ENCODE measurements at places on chromosomes 7 and 10.
A peak's percentile ranks its signal among the peaks of the same experiment; 100 is the strongest.

GRCh38 chr10:21503542-21503941 is 21.9 kb downstream of the SKIDA1 start:
- no peak overlapping the region for H3K4me3 ChIP-seq
- H3K27ac ChIP-seq = no peak overlapping the region

- H3K27ac ChIP-seq = no peak overlapping the region
- no peaks in the 10 kb centered on the region for H3K4me1 ChIP-seq
- H3K4me3 ChIP-seq = no peak overlapping the region
- no peaks in the 10 kb centered on the region for H3K36me3 ChIP-seq
Observed at GRCh38 chr10:90167174-90168064, 466.0 kb downstream of the KIF20B start.

DNA sequence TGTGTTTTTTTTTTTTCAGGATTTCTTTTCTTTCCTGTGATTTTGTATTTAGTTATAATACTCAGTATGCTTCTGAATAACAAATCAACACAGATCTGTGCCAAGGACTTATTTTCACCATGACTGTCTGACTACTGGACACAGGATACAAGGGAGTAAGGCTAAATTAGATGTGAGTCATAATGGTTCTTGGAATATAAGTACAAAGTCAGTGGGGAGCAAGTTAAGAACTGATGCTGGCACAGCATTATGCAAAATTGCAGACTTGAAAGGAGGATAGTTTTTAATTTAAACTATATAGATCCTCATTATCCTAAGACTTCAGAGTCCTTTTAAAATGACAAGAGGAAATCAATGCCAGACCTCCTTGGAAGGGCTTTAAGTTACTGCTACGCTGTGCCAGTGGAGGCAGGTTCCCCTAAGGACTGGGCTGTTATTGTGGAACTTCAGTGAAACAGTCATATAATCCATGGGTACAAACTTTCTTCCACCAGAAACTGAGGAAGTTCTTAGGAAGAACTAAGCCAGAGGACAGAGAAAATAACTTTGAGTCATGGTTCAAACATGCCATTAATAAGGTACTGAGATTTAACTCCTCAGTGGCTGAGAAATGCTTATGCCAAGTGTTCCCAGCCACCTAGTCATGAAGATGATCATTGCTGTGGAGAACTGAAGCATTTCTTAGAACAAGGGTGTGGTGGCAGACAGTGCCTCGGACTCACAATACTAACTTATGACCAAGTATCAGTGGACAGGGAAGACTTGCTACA is 531.2 kb downstream of the HTR7 start:
- DNase-seq = no peak
- no peaks in the 10 kb centered on the region for H3K4me1 ChIP-seq
- no peak overlapping the region for H3K4me3 ChIP-seq
- no peak overlapping the region for H3K27ac ChIP-seq
- H3K27me3 ChIP-seq = peaks cover 1% of the 10 kb centered on the region

- no peak overlapping the region for H3K27ac ChIP-seq
- H3K4me1 ChIP-seq = peaks cover 4% of the 10 kb centered on the region
- DNase-seq = no peak
- H3K36me3 ChIP-seq = no peaks in the 10 kb centered on the region
Observed at GRCh38 chr10:29039677-29040189, 249.1 kb upstream of the LYZL1 start.

- no peak overlapping the region for H3K27ac ChIP-seq
- no peak for DNase-seq
- no peaks in the 10 kb centered on the region for H3K4me1 ChIP-seq
- H3K27me3 ChIP-seq = peaks cover 9% of the 10 kb centered on the region
Observed at GRCh38 chr7:94888551-94888950, 18.8 kb upstream of the PPP1R9A start.

DNA sequence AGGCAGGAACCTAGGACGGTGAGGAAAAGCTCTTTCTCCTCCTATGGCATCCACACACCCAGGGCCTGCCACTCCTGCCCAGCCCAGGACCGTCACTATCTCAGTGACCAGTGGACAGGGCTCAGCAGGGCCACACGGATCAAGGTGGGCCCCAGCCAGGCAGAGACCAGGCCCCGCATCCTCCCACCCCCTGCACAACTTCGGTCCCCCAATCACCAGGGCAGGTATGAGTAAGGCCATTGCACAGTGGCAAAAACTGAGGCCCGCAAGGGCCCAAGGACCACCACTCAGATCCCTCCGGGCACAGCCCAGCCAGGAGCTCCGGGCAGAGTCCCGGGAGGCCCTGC is 30.3 kb downstream of the OAT start:
- no peaks in the 10 kb centered on the region for H3K36me3 ChIP-seq
- no peak overlapping the region for H3K27ac ChIP-seq
- DNase-seq = no peak
- H3K4me3 ChIP-seq = peak overlapping the region; percentile 27
- H3K4me1 ChIP-seq = no peaks in the 10 kb centered on the region

DNA sequence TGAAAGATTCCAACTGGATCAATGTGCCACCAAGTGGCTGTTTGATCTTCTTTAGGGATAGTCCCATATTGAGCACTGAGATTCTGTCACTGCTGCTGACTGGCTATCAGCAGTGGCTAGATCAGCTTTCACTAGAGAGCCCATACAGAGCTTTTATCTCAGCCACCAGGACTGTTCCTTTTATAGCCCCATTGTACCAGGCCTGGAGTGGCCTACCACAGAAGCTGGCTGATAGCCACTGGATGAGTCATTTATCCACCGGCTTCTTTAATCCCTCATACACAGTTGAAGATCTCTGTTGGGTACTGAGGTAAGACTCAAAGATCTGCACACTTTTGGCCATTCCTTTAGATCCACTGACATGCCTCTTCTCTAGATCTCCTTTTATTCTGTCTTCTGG is 1101.1 kb downstream of the SORCS3 start:
- no peak overlapping the region for H3K4me3 ChIP-seq
- H3K4me1 ChIP-seq = no peaks in the 10 kb centered on the region
- no peak overlapping the region for H3K27ac ChIP-seq
- no peaks in the 10 kb centered on the region for H3K27me3 ChIP-seq
- H3K36me3 ChIP-seq = no peaks in the 10 kb centered on the region

DNA sequence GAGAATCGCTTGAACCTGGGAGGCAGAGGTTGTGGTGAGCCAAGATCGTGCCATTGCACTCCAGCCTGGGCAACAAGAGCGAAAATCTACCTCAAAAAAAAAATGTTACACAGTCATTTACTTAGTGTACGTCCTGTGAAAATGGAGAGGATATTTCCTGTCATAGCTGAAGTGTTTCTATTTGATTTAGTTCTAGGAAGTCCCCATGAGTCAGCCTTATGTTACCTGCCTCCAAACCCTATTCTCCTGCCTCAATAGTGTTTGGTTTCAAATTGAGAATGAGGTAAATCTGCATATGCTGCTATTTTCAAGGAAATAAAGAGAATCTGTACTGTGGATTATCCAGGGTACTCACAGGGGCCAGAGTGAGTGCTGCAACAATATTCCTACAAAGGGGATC is 1284.5 kb upstream of the AUTS2 start:
- no peaks in the 10 kb centered on the region for H3K36me3 ChIP-seq
- H3K4me3 ChIP-seq = no peak overlapping the region
- no peak for DNase-seq
- H3K27ac ChIP-seq = no peak overlapping the region
- H3K4me1 ChIP-seq = no peaks in the 10 kb centered on the region
